ENCODE measurements at places on chromosomes 1 and 21.
A peak's percentile ranks its signal among the peaks of the same experiment; 100 is the strongest.

DNA sequence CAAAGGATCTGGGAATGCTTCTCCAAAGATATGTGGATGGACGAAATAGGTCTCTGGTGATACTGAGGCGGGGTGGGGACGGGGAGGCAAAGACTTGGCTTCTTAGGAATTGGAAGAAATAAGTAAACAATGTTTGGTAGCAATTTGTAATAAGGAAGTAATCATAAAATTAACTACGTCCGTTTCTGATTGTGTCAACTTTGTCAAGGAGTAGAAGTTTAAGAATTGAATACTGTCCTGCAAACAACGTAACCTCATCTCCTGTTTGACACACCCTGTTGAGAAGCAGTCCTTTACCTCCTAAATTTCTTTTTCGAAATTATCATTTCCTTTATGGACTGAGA lies 471 bp downstream of the POLR3C start:
- DNase-seq, result no peak

- no peak for DNase-seq
Measured at GRCh38 chr1:226691247-226691646, 47.8 kb downstream of the ITPKB start.

- DNase-seq, result no peak
Measured at GRCh38 chr1:40945491-40945973, 34.0 kb upstream of the CTPS1 start.

DNA sequence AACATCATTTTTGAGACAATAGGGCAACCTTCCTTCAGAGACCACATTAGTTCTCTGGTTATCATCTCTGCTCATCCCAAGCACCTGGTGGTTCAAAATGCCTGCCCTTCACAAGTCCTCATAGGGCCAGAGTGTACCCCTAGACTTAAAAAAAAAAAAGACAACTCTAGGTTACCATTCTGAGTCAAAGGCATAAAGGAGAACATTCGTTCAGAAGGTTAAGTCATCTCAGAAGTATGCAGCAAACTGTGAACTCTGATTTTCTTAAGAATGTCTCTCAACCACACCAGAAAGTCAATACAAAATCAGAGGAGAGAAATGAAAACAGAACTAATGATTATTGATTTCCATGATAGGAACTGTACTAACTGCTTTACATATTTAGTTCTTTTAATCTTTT lies 9.2 kb upstream of the BEND5 start:
- DNase-seq, result no peak

- DNase-seq, result no peak
Measured at GRCh38 chr1:75115654-75116053, 18.5 kb upstream of the LHX8 start.

- no peak for DNase-seq
Measured at GRCh38 chr1:89705901-89706699, 73.2 kb downstream of the LRRC8C start.

DNA sequence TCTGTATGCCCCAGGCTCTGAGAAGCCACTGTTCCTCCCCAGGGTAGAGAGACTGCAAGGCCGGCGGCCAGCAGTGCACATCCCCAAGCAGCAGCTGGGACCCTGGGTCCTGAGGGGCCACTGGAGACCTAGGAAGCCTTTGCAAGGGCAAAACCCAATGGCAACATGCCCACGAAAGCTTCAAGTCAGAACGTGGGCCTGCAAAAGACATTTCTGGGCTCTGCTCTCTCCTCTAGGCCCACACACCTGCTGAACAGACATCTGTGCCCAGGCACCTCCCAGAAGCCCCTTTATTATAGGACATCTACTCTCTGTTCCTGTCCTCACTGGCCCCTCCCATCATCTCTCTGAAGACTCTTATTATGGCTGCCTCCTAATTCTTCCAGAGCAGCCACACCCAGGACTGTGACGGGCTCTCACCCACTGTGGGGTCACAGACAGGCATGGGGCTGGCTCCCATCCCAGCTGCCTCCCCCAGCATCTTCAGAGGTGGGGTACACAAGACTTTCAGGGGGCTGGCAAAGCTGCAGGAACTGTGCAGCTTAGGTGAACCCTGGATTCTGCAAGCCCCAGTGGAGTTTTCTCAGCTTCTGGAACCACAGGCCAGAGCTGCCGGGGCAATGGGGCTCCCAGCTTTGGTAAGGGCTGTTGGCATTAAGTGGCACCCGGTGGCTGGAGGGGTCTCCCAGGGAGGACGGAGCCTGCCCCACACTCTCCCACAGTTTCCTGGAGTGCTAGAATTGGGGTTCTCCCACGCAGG lies 12.6 kb downstream of the TRIM11 start:
- no peak for DNase-seq

DNA sequence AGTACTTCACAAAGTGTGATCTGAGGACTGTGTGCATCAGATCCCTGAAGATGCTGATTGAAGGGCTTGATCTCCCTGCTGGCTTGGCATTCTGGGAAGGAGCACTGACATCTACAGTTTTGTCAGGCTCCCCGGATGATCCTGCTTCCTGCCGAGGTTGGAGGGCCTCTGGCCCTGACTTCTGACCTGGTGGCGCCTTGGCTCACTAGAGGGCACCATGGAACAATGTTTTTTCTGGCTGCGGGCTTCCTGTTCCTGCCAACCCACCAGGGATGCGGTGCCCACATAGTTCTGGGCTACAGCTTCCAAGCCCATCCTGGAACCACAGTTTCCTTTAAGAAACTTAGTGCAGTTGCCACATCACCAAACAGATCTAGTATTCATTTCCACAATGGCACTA lies 38.8 kb upstream of the RASAL2 start:
- peak; percentile 28 for DNase-seq
